ENCODE measurements at places on chromosomes 2 and 18.
A peak's percentile ranks its signal among the peaks of the same experiment; 100 is the strongest.

- no peak for DNase-seq
These were observed 248.4 kb downstream of the HDAC4 start for GRCh38 chr2:239152239-239152915.

DNA sequence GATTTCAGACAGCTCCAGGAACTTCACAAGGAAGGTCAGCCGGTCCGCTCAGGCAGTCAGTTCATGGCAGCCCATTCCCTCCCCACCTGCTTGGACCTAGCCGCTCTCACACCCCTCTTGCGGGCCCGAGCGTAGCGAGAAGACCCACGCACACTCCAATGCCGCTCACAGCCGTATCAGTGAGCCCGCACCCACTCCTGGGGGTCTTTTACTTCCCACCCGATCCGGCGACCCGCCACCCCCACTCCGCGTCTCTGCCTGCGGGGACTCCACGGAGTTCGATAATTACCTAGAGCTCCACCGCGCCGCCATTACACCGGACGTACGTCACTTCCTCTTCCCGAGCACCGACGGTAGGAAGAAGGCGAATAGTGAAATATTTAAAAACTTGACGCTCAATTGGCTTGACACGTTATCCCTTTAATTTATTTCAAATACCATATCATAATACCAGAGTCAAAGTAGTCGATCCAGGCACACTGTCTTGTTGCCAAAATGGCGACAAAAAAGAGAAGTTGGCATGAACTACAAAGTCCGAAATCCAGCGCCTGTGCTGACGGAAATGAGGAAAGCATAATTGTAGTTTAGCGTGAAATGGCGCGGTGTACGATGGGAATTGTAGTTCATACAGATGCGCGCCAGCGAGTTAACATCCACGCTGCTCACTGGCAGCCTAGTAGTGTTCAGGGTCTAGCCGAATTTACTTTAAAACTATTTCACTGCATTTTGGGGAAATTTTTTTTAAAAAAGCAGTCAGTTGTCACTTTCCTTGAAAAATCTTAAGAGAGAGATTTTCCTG, at the start of gene CWC22:
Gene CWC22, minus strand, starts transcription at position 517 of the 799 bp plus-strand sequence. CDS start 13,956 bp downstream, outside the sequence.
- peak; percentile 89 for DNase-seq

GRCh38 chr2:227848586-227848985, 22.8 kb upstream of the DAW1 start:
- DNase-seq, result no peak

- DNase-seq, result peak; percentile 54
These were observed 26.5 kb upstream of the KCNS3 start for GRCh38 chr2:17851731-17852585.

GRCh38 chr2:64982311-64982857, 6.8 kb upstream of the SLC1A4 start:
- no peak for DNase-seq

DNA sequence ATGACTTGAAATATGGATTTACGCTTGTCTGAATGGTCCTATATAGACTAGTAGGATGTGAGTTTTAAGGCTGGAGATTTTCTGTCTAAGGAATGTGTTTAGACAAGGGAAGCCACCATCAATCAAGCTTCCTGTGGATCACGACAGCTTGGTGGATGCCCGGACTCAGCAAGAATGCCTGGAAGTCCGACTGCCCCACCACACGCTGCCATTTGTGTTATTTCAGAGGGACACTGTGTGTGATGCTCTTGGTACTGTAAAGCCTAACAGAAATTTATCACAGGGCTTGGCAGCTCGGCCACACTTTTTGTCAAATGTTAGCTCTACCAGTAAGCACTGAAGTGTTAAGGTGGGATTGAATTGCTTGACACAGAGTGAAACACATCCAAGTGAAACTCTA, 127.1 kb upstream of the CDH7 start:
- no peak for DNase-seq

GRCh38 chr2:181185421-181185820, 205.0 kb downstream of the UBE2E3 start:
- DNase-seq, result no peak

GRCh38 chr18:13375302-13376255, 157.0 kb downstream of the LDLRAD4 start:
- peak; percentile 92 for DNase-seq

DNA sequence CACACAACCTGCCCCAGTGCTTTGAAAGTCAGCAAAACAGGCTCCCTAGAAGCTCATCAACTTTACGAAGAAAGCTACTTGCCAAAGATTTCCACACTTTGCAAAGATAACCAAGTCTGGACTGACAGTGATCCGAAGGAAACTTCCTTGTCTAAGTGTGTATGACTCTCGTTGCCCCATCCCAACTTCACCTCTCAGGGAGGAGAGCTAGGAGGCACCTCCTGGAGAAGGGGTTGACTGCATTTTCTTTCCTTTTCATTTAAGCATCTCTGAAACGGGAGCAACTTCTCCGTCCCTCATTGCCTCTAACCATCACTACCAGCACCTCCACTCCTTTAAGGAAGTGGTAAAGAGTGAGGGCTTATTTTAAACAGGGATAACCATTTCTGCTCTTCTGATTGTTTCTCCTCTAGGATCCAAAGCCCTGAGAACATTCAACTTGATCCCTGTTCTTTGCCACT, 7.0 kb downstream of the ZEB2 start:
- no peak for DNase-seq

DNA sequence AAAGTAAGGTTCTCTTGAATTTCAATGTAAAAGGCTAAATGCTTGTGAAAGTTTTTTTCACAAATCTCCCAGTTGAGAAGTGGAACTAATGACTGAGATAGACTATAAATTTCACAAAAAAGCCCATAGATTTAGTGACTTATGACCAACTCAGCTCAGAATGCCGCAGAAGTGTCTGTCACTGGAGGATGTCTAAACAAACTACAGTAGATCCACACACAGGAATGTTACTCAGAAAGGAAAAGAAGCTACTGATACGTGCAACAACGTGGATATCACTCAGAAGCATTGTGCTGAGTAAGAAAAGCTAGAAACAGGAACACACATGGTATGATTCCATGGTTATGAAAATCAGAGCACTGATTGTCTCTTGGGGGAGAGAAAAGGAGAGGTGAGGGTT, 151.9 kb downstream of the DOCK10 start:
- DNase-seq, result no peak

DNA sequence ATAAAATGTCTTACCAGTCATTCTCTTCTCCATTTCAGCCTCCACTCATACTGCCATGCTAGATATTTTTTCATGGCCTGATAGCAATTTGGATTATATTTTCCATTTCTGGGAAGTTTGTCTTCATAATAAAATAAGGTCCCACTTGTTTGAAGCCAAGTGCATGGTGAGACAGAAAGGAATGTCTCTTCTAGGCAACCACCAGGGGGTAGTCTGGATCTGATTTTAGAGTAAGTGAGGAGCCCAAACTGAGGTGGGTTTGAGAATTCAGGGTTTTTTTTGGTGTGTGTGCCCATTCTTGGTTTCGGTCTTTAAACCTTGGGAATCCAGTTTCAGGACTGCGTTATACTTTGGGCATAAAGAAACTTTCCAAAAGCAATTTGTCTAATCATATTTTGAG, 315.5 kb downstream of the RPRM start:
- no peak for DNase-seq

DNA sequence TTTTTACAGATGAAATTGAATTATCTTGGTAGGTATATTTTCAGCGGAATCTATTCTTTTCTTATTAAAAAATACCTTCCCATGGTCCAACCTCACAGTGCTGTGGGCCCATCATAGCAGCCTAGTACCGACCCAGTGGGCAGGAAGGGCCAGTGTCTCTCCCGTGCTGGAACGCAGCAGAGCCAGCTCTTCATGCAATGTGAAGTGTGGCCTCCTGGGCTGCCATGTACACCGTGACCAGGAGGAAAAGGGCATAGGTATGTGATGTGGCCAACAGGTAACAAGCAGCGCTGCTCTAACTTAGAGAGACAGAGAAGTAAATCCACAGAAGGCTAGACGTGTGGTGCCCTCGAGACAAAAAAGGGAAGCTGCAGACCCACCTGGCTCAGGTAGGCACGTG, 221.1 kb upstream of the SALL3 start:
- DNase-seq, result no peak

GRCh38 chr18:2979871-2980790, 32.8 kb downstream of the LPIN2 start:
- DNase-seq, result no peak

DNA sequence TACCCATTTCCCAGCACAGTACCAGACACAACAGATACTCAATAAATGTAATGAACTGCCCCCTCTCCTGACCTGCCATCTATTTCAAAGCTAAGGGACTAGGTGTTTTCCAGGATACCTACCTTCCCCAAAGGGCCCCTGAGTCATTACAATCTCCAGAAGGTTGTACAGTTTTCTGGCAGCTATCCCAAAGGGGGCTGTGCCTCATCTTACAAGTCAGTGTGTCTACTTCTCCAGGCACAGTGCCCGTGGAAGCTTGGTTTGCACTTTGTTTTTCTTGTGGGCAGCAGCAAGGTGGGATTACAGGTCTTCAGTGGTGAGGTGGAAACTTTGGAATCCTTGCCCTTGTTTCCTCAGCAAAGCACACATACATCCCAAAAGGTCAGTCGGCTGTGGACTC, 62.8 kb upstream of the CYP26B1 start:
- DNase-seq, result peak; percentile 66

DNA sequence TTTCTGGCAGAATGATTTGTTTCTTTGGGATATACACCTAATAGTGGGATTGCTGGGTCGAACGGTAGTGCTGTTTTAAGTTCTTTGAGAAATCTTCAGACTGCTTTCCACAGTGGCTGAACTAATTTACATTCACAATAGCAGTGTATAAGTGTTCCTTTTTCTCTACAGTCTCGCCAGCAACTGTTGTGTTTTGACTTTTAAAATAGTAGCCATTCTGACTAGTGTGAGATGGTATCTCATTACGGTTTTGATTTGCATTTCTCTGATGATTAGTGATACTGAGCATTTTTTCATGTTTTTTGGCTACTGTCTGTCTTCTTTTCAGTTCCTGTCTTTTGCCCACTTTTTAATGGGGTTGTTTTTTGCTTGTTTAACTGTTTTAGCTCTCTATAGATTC, 306.2 kb downstream of the KIAA1328 start:
- no peak for DNase-seq

DNA sequence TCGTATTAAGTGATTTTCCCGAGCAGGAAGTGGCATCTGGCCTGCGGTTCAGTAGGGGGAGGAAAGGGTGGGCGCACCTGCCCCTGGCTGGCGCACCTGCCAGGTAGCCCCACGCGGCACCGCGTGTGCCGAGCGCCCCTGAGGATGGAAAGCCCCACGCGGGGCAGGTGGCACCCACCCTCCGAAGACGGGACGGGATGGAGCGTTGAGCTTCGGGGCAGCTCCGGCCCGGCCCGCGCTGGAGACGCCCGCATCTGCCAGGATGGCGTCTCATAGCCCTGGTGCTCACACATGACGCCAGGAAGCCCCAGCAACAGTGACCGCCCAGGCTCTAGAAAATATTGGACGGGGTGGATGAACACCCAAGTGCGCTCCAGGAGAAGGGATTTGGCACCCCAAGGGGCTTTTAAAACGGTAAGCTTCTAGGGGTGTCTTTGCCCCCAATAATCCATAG, 2.5 kb upstream of the NFATC1 start:
- DNase-seq, result peak; percentile 28

- DNase-seq, result no peak
These were observed 29.4 kb upstream of the IL1RN start for GRCh38 chr2:113098041-113098440.

DNA sequence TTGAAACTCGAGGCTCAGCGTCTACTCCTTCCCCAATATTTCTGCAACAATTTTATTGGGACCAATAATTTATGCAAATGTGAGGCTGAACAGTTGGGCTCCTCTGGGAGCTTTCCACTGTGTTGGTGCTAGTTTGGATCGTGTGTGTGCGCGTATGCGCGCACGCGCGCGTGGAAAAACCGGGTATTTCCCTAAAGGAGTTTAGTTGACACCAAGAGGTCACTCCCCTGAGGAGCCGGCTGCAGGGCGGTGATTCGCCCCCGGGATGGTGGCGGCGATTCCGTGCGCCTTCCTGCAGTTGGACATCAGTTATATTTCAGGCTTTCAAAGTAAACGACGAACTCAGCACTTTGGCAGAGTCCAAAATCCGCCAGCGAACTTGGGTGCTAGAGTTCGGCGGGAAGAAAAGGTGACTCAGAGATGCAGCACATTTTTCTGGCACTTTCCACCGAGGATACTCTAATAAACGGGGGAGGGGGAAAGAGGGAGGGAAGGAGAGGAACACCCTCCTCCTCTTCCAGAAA, 186.5 kb upstream of the FANCL start:
- peak; percentile 58 for DNase-seq

GRCh38 chr2:147311058-147311430, 533.8 kb upstream of the ACVR2A start:
- DNase-seq, result no peak

DNA sequence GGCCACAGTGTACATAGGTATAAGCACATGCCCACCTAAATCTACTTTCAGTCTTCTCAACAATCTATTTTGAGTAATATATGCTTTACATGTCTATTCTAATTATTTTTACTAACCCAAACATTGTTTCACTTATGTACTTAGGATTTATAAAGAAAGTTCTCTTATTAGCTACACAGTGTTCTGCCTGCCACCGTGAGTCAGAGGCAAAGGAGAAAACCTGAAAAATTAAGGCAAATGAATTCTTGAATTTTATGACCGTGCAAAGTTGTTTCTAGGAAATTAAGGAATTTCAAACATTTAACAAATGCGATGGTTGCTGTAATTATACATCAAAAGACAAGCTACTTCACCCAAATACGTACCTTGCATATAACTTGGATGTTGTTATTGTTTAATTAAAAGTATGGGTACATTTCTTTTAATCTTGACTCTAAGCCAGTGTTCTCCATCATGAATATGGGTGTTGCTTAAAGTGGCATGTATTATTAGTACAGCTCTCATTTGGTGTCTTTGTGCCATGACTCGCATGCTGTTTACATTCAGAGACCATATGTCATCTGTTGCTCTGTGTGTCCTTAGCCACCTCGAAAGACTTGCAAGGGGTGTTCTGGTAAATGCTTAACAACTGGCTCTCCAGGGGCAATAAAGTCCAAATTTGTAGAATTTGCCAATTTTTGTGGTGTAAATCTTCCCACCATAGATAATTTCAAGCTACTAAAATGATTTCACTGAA, 154.3 kb upstream of the FN1 start:
- DNase-seq, result peak; percentile 15

- DNase-seq, result no peak
These were observed 95.2 kb downstream of the MTX2 start for GRCh38 chr2:176364273-176364977.

DNA sequence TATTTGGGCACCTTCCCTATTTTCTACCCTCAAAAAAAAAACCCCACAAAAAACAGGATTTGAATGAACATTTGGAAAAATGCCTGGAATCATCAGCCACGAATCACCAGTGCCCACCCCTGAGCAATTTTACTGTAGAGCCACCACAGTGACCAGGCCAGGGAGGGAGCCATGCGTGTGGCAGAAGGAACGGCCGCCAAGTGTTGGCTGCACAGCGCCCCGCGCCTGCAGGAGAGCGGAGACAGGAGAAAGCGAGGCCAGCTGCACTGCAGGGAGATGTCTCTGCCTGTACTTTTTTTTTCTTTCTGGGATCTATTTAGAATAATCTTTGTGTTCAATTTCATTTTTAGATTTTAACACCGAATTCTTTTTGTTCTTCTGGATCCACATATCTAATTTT, 269.3 kb upstream of the RAB12 start:
- no peak for DNase-seq
